ENCODE measurements at places on chromosomes 1 and 21.

DNA sequence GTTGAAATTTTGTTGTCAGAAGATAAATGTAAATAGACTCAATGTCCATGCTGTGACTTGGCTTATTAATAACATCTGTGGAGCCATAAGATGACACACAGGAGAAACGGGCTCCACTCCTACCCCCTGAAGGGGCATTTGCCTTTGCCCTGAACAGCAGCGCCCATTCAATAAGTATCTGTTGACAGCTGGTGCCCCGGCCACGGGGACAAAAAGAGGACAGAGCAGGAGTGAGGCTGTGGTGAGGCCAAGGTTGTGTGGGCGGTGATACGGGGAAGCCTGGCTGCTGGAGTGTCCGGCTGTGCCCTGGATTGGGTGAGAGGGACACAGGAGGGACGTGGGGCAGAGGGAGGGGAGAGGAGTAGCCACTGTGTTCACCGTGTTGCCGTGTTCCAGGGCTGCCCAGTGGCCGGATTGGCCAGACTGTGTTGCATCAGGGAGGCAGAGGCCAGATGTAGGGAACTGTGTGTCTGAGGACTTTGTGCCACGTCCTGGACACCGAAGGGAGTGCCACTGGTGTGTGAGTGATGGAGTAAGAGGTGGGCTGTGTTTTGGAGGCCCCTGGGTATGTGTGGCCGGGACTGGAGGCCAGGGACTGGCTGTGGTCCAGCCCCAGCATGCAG, 15.1 kb downstream of the PRMT2 start:
- no peak for DNase-seq

GRCh38 chr1:67294836-67295617, 12.6 kb upstream of the IL12RB2 start:
- no peak for DNase-seq

DNA sequence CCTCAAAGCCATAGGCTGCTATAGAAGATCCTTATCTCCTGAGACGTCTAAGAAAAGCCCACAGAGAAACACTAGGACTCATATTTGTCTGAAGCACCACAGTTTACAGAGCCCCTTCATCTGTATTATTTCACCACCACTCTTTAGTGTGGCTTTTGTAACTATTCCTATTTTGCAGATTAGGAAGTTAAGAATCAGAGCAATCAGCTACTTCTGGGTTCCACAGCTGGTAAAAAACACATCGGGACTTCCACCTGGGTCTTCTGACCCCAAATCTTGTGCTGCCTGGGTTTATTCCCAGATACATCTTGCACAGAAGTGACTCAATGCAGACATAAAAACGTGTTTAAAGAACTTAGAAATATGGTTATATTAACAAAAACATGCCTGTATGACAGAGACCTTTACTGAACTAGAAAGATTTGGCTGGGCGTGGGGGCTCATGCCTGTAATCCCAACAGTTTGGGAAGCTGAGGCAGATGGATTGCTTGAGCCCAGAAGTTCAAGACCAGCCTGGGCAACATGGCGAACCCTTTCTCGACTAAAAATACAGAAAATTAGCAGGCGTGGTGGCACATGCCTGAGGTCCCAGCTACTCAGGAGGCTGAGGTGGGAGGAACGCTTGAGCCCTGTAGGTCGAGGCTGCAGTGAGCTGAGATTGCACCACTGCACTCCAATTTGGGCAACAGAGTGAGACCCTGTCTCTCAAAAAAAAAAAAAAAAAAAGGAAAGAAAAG, 40.9 kb downstream of the ELK4 start:
- no peak for DNase-seq

GRCh38 chr1:57307392-57308170, 116.3 kb downstream of the DAB1 start:
- DNase-seq, result no peak

GRCh38 chr21:40685141-40685540, 161.8 kb downstream of the DSCAM start:
- no peak for DNase-seq

DNA sequence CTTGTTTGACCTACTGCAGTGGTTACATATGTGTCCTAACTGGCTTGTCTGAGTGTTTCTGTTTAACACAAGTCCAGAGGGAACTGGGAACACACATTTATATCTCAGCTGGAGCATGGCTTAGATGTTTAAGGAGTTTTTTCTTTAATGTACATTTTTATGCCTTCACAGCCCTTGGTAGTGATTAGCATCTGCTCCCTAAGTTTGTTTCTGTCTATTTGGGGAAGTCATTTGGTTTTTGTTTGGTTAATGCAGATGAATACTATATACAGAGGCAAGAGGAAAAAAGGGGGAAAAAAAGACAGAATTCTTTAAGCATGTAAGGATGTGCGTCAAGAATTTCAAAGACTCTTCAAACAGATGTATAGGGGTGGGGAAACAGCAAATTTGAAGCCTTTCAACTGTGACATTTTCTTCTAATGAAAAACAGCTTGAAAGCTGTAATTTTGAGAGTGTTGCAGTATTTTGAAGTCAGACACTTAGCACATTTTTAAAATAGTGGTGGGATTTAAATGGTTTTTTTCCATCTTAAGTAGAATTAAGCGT, 15.4 kb downstream of the MACO1 start:
- no peak for DNase-seq

DNA sequence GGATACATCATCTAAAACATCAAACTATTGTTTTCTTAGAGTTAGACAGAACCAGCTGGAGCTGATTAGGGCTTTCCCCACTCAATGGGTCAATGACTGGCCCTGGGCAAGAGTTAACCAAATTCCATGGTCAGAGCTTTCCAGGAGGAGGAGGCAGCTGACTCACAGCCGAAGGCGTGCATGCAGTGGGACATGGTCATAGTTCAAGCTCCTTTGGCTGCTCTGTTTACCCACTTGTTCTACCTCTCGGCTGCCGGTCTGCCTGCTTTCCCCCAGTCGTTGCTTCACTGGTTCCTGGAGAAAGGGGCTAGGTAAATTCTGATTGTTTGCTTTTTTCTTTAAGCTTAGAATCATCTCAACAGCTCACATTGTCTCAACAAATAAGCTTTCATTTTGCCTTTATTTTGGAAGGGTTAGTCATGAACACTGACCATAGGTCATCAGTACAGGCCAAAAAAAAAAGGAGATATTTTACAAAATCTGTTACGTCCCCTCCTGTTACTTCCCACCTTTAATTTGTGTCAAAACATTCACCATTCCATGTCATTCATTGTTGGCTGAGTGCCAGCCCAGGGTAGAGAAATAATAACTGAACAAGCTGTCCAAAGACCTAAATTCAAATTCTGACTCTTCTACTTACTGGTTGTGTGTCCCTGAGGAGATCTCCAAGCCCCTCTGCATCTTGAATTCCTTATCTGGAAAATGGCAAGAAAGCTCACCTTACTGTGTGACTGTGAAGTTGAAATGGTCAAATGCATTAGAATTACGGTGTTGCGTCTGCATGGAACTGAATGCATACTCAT, 12.0 kb downstream of the MAB21L3 start:
- DNase-seq, result no peak

DNA sequence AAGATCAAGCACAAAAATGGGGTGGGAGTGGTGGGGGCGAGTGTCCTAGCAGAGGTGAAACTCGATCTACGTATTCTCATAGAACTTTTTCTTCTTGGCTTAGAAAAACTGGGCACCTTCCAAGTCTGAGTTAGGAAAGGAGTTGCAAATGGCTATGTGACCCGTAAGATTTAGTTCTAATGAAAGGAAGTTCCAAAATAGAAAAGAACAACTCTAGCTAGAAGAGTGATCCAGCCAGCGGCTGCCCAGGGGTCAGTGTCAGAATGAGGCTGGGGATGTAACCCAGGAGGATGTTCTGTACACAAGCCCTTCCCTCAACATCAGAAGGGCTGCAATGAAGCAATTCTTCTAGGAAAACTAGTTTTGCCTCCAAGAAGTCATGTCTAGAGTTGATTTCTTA, 5.2 kb downstream of the MTARC1 start:
- no peak for DNase-seq

DNA sequence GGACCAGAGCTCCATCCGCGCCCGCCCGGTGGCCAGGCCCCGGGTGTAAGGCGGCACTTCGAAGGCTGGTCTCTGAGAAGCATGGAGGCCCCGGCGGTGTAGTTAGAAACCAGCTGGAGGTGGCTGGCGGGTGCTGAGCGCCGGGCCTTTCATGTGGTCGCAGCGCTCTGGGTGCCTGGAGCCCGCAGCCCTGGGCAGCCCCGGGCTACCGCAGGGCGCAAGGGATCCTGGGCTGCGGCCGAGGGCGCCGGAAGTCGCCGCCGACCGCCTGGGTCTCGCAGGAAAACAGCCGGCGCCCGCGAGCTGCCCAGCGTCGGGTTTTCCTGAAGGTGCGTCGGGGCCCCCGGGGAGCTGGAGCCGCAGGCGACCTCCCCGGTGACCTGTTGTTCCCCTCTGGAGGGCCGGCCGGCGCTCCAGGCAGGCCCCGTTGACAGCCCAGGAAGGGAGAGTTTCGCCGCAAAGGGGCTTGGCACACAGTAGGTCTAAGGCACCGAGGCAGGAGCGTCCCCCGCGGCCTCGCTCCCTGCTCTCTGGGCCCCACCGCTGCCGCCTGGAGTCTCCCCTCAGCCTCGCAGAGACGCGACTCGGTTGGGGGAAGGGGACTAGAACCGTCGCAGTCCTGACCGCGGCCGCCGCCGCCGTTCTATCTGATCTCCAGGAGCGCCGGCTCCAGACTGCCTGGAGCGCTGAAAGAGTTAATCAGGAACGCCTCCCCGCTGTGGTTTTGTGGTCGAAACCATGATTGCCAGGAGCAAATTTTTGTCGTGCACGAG, 2.7 kb downstream of the GRHL3 start:
- peak; percentile 24 for DNase-seq

DNA sequence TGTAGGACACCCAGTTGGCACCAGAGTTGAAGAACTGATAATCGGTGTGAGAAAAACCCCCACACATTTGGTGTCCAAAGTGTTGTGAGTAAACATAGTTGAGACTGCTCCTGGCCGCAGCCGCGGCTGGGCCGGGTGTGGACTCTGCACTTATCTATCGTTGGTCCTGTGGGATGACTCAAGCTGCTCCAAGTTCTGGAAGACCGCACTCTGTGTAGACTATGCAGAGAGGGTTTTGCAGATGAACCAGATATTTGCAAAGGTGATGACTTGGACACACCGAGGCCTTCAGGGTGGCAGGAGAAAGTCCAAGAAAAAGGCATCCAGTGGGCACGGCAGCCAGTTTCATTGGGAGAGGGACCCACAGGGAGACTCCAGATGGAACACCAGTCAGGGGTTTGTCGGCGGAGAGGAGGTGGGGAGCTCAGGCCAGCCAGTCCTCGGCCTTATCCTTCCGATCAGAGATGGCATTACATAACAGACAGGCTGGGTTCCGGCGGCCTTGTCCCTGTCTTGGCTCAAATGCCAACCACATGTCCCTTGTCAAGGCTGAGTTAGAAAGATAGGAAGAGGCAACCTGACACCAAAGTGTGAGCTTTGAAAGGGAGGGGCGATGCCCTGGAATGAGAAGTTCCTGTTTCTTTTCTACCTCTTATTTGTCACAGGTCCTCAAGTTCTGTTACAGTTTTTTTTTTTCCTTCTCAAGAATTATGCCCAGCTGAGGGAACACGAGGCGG, 21.1 kb downstream of the C2CD2 start:
- DNase-seq, result no peak

DNA sequence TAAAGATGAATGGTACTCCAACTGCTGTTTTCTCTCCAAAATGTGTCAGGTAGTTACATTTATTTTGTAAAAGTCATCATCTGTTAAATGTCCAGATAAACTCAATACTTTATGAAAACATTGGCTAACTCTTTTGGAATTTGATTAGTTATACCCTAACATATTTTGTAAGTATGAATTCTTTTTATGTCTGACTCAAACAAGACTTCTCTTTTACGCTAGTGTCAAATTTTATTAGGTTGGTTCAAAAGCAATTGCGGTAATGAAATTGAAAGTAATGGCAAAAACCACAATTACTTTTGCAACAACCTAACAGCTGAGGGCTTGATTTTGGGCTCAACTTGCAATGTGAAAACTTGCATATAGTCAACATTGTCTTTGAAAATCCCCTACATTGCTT, 41.0 kb upstream of the USP25 start:
- no peak for DNase-seq

DNA sequence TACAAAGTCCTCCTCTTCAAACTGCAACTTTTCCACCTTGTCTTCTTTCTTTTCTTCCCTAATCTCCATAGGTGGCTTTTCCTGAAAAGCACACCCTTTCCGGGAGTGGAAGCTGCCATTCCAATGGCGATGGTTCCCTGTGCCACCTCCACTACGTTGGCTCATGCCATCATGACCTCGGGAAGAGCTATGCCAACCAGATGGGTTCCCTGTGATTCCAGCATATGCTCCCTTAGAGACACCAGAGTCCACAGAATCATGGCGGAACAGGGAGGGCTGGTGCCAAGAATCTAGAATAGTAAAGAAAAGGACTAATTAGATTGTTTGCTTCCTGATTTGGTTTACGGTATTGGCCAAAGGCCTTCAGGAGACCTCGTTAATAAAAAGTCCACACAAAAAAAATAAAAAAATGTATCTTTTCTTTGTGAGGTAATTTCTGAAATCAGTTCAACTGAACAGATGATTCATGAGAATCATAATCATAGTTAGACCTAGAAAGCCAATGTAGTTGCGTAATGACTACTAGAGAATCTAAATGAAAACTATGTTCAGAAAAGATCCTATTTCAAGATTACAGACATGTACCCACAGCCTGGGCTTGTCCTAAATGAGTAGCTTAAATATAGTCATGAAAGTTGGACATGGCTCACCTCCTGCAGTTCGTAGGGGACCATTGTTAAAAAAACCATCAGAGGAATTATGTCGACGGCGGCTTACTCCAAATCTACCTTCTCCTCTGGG, 30.9 kb upstream of the CCDC17 start:
- DNase-seq, result no peak

DNA sequence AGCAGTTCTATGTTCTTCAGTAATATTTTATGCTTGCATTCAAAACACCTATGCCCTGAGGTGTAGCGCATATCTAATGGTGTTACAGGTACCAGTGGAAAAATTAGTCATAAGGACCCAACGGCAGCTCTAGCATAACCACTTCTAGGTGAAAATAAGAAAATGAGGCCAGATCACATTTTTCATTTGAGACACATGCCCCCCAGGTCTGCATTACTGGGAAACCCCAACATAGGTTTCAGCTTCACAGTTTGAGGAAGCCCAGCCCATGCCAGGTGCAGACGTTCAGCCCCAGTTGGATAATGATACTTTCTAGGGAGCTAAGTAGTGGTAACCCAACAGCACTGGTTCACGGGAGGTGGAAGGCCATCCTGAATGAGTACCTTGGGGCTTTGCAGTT, 129.8 kb downstream of the CNIH3 start:
- DNase-seq, result no peak

All from activated naive CD4-positive, alpha-beta T cell (primary cell).